Activated CD8-positive, alpha-beta T cell treated with anti-CD3 and anti-CD28 coated beads for 36 hours (primary cell): ENCODE measurements at places on chromosomes 5 and 9. TPM values are rescaled to one million over a fixed set of nuclear protein-coding genes. Genes with fewer than 3 reads are reported as not detected.

The EGFL7 gene
- 1.1 TPM for total RNA-seq

The RASA1 gene
- 17.6 TPM for total RNA-seq

The UGT3A2 gene
- total RNA-seq = not detected

The NXNL2 gene
- not detected for total RNA-seq

The CORO2A gene
- 12.2 TPM for total RNA-seq

The SLC28A3 gene
- total RNA-seq = 0.31 TPM

The SLC46A2 gene
- not detected for total RNA-seq
